ENCODE measurements at places on chromosomes 2 and 18.

GRCh38 chr18:13726972-13727331 lies 479 bp downstream of the RNMT start:
- DNase-seq = no peak

- peak; percentile 62 for DNase-seq
Observed at GRCh38 chr2:10267551-10268465, 34.9 kb upstream of the HPCAL1 start.

GRCh38 chr18:76697441-76697901 lies 124.9 kb upstream of the ZNF236 start:
- DNase-seq = peak; percentile 68

GRCh38 chr2:112939425-112939824 lies 28.5 kb downstream of the IL37 start:
- DNase-seq = no peak

- no peak for DNase-seq
Observed at GRCh38 chr18:51653507-51654213, 456.2 kb upstream of the MEX3C start.

- DNase-seq = no peak
Observed at GRCh38 chr2:27489118-27489497, 435 bp downstream of the IFT172 start.

DNA sequence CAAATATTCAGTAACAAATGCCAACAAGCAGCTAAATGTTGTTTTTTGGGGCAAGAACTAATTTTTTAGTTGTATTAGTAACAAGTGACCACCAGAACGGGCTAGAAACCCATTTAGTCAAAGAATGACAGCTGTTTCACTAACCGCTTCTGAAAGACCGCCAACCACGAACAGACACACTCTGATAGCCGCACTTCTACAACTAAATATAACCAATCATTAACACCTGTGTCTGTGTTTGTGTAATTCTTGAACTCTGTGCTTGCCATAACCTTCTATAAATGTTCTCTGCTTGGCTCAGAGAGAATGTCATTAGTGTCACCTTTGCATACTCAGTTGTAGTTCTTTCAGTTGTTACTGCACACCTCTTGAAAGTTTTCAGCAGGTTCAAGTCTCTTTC lies 526.3 kb upstream of the LRRTM1 start:
- DNase-seq = no peak

DNA sequence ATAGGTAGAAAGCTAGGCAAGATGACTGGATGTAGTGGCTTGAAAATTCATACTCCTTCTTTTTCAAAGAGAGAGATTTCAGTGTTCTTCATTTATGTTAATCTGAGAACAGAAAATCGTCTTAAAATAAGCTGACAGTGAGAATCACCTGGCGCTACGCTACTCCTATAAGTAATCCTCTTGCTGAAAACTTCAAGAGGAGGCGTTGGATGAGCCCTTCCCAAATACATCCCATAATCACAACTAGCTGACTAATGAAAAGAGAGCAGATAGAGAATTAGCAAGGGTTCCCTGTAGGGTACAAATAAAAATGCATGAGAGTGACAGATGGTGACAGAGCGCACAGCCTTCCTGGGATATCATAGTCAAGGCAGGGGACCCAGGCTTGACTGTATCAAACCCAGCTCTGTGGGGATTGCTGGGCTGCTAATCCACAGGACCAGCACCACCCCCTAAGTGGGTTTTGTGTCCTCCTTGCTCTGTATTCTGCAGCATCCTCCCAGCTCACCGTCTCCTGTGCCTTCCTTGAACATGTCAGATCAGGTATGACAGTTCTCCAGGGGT lies 280.2 kb downstream of the SP3 start:
- DNase-seq = no peak

DNA sequence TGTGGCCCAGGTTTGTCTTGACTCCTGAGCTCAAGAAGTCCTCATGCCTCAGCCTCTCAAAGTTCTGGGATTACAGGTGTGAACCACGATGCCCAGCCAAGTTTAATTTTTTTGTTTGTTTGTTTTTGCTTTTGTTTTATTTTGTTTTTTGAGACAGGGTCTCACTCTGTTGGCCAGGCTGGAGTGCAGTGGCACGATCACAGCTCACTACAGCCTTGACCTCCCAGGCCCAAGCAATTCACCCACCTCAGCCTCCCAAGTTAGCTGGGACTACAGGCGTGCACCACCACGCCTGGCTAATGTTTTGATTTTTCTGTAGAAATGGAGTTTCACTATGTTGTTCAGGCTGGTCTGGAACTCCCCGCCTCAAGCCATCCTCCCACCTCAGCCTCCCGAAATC lies 29.4 kb upstream of the RAB1A start:
- no peak for DNase-seq

GRCh38 chr2:45814951-45815621 lies 163.6 kb downstream of the PRKCE start:
- no peak for DNase-seq

DNA sequence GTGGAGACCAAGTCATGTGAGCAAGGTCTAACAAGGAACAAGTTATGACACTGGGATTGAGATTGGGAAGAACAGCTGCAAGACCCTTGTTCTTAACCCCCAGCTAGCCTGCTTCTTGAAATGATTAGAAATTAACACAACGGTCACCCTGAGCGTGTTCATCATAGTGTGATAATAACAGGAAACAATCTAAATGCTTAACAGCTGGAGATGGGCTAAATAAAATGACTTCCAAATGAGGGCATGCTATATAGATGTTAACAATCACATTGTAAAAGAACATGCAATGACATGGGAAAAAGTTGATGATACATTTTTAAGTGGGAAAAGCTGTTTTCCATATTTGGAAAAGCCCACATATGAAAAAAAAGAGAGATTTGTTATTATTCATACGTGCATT lies 47.6 kb downstream of the RPL37A start:
- no peak for DNase-seq

DNA sequence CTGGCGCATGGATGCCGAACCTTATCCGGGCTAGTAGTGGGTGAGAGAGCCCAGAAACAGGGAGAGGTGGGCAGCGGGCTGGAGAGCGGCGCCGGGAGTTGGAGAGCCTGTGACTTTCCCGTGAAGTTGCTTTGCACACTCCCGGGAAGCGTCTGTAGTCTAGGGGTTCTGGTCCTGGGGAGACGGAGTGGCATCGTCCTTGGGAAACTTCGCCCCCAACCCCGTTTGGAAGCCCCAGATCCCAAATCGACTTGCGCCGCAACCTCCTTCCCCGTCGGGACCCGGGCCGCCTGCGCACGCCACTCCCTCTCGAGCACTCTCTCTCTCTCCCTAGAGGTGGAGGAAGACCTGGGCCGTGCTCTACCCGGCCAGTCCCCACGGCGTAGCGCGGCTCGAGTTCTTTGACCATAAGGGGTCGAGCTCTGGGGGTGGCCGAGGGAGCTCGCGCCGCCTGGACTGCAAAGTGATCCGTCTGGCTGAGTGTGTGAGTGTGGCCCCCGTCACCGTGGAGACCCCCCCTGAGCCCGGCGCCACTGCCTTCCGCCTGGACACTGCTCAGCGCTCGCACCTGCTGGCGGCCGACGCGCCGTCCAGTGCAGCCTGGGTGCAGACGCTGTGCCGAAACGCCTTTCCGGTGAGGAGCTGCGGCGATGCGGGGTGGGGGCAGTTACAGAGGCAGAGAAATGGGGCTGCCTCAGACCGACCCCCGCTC lies 456 bp downstream of the DOK1 start:
- DNase-seq = no peak

GRCh38 chr2:219681694-219682300 lies 54.4 kb downstream of the SLC4A3 start:
- DNase-seq = no peak

DNA sequence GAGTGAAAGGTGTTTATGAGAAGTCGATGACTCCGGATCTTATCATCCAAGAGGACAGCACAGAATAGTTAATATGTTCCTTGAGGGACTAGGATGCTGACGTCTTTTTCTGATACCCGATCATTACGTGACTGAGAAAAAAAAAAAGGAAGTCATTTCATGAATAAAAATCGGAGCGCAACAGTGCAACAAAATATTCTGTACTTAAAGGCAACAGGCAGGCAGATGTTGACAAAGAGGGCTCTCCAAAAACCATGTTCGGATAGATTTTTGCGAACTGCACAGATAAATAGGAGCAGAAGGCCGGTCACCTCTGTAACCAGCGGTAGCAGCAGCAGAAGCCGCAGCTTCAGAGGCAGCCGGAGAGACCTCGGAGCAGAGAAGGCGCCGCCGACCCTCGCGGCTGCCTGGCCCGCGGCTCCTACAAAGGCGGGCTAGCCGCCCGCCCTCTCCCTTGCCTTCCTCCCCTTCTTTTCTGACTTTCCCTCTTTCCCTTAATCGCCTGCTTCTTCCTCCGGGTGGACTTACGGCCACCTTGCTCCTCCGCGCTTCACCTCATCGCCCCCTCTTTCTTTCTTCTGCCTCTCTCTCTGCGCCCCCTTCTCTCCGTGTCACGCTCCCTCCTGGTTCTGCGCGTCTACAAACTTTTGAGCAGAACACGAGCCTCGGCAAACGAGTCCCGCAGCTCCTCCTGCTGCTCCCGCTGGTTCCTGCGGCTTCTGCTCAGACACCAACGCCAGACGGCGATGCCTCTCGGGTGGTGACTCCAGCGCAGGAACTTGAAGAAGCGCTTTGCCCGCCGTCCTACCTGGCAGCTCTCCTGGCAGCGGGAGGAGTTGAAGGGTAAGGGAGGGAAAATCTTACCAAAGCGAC lies at the start of gene ADCYAP1:
ADCYAP1 (plus strand) TSS at position 654 of the 873 bp plus-strand sequence. CDS start 516 bp downstream, outside the sequence.
- peak; percentile 23 for DNase-seq

DNA sequence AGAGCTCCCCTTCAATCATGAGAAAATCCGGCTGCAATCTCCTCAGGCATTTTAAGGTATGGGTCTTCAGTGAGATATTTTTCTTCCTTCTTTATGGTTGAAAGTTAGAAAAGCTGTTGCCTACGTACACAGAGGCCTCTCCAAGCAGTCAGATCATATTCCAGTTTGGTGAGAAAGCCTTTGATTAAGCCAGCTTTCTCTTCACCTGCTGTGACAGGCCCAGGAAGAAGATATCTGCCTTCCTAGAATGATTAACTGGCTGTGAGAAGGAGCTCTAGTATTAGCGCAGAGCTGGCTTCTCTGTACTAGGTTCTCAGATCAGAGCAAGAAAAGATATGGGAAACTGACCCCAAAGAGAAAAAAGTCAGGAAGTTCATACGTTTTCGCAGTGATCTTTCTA lies 585.0 kb upstream of the CHAC2 start:
- DNase-seq = no peak

- no peak for DNase-seq
Observed at GRCh38 chr2:159214325-159214865, 72.1 kb downstream of the WDSUB1 start.

- peak; percentile 87 for DNase-seq
Observed at GRCh38 chr2:71742953-71743601, 289.7 kb downstream of the DYSF start.

DNA sequence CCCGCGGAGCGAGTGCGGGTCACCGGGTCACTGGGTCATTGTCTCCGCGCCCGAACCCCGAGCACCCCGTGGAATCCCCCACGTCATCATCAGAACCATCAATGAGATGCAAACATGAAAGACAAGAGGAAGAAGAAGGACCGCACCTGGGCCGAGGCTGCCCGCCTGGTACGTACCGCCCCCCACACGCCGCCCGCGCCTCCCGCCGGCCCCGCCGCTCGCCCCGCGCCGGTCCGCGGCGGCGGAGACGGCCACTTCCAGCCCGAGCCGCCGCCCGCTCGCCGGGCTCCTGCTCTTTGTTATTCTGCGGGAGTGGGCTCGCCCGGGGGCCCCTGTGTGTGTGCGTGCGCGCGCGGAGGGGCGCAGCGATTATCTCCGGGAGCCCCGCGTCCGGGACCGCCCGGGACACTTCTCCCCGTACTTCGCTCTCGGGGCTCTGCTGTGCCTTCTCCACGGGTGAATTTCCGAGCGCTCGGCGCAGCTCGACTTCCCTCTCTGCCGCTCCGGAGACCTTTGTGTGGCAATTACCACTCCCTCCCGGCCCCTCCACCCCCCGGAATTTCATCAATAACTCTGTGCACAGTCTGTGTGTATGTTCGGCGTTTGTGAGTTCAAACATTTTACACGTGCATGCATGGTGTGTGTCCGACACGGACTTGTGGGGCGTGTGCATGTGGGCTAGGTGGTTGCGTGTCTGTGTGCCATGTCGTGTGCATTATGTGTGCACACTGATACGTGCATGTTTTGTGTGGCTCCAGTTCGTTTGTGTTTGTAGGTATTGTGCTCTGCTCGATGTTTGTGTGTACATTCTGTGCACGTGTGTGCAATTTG lies 714 bp downstream of the ASXL3 start:
- DNase-seq = peak; percentile 66

Measured in right hindlimb (tissue), 1 donor.